ENCODE measurements at places on chromosomes 4 and X. TPM values are rescaled to one million over a fixed set of nuclear protein-coding genes. Genes with fewer than 3 reads are reported as not detected.

The SRPX gene
- total RNA-seq, result 500 TPM

The FABP2 gene
- not detected for total RNA-seq

The EDA gene
- 0.30 TPM for total RNA-seq

The GSX2 gene
- not detected for total RNA-seq

The UGT2B17 gene
- total RNA-seq, result not detected

The SERTM2 gene
- not detected for total RNA-seq

The NXF3 gene
- not detected for total RNA-seq

The PLAC1 gene
- not detected for total RNA-seq

The SLC7A11 gene
- total RNA-seq, result 42.4 TPM

The MTMR8 gene
- total RNA-seq, result 0.07 TPM

The RHOXF2B gene
- not detected for total RNA-seq

The SH3TC1 gene
- total RNA-seq, result 5.4 TPM

The KLB gene
- total RNA-seq, result 0.07 TPM

The RIPPLY1 gene
- not detected for total RNA-seq

The FMR1NB gene
- total RNA-seq, result not detected

The CFI gene
- 1.6 TPM for total RNA-seq

The TEX13C gene
- not detected for total RNA-seq

All from smooth muscle cell of the pulmonary artery (primary cell).